ENCODE measurements at places on chromosomes 12 and 14.

GRCh38 chr12:71460850-71461609 is 21.4 kb downstream of the LGR5 start:
- H3K4me3 ChIP-seq: no peak overlapping the region
- H3K36me3 ChIP-seq: no peaks in the 10 kb centered on the region
- H3K27ac ChIP-seq: no peak overlapping the region
- no peak for DNase-seq
- no peaks in the 10 kb centered on the region for H3K27me3 ChIP-seq

DNA sequence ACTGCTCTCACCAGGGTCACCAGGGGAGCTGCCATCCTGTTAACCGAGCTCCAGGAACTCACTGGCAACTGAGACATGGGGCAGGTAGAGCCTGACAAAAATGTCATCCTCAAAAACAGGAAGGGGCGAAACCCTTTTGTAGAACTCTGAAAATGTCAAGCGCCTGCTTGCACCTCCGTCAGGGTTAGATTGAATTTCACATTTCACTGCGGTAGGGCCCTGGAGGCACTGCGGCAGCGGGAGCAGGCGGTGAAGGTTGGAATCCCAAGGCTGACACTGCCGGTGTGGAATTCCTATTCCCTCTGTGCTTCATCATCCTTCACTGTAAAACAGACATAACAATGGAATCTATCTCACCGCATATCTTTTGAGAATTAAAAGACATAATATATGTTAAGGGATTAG is 142.8 kb upstream of the TMCC3 start:
- H3K27me3 ChIP-seq: no peaks in the 10 kb centered on the region
- no peak overlapping the region for H3K27ac ChIP-seq
- H3K36me3 ChIP-seq: no peaks in the 10 kb centered on the region

DNA sequence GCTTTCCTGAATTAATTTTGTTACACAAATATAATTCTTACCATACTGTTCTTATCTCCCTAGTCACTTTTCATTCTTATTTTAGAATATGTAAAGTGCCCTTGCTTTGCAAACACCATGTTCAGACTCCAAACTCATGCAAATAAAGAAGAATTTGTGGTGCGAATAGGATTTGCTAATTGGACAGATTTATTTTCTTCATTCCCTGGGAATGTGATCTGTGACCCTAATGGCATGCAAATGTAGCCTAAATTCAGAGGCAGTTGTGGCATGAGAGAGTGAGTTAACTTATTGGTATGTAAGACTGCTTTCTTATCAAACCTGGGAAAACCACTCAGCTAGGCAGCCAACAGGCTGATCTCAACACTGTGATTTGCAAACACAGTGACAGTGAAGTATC is 10.0 kb downstream of the CAPZA3 start:
- no peaks in the 10 kb centered on the region for H3K4me1 ChIP-seq
- no peaks in the 10 kb centered on the region for H3K27me3 ChIP-seq
- no peaks in the 10 kb centered on the region for H3K36me3 ChIP-seq
- no peak overlapping the region for H3K4me3 ChIP-seq
- no peak overlapping the region for H3K27ac ChIP-seq

- H3K4me3 ChIP-seq: peak within 1 kb of the TSS; percentile 48
- no peaks in the 10 kb centered on the region for H3K4me1 ChIP-seq
- peak within 1 kb of the TSS; percentile 52 for H3K27ac ChIP-seq
- DNase-seq: peak; percentile 70
- no peaks in the 10 kb centered on the region for H3K27me3 ChIP-seq
Measured at GRCh38 chr12:51323966-51324895, at the start of gene BIN2. Gene BIN2, minus strand, starts transcription at chr12:51324174. Its CDS starts 72 bp downstream, at chr12:51324102.

GRCh38 chr12:107436836-107437235 is 248.8 kb upstream of the PWP1 start:
- no peaks in the 10 kb centered on the region for H3K36me3 ChIP-seq
- H3K4me3 ChIP-seq: no peak overlapping the region
- H3K4me1 ChIP-seq: no peaks in the 10 kb centered on the region
- no peaks in the 10 kb centered on the region for H3K27me3 ChIP-seq
- no peak for DNase-seq

GRCh38 chr12:68356060-68356695 is 24.0 kb upstream of the MDM1 start:
- no peak overlapping the region for H3K4me3 ChIP-seq
- no peaks in the 10 kb centered on the region for H3K4me1 ChIP-seq
- DNase-seq: no peak
- no peaks in the 10 kb centered on the region for H3K36me3 ChIP-seq

- H3K27me3 ChIP-seq: no peaks in the 10 kb centered on the region
- H3K4me3 ChIP-seq: no peak overlapping the region
- H3K36me3 ChIP-seq: no peaks in the 10 kb centered on the region
- DNase-seq: no peak
- H3K27ac ChIP-seq: no peak overlapping the region
Measured at GRCh38 chr14:31037709-31038221, 11.6 kb upstream of the STRN3 start.

DNA sequence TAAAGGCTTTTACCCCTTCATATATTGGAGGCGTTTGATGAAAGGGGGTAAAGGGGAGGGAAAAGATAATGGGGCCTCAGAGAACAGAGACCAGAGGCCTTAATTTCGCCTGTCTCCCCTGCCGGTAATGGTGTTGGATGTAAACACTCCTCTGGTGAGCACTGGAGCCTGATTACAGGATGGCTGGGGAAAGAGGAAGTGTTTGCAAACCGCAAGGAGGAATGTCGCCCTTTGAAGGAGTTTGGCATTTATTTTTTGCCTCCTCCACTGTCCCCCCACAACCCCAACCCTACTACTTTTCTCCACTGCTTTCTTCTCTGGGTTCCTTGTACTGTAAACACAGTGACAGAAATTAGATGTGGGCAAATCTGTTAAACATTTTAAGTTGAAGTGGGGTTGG is 211.9 kb upstream of the TBX3 start:
- H3K27me3 ChIP-seq: no peaks in the 10 kb centered on the region
- DNase-seq: no peak
- no peaks in the 10 kb centered on the region for H3K36me3 ChIP-seq
- no peaks in the 10 kb centered on the region for H3K4me1 ChIP-seq
- no peak overlapping the region for H3K4me3 ChIP-seq

DNA sequence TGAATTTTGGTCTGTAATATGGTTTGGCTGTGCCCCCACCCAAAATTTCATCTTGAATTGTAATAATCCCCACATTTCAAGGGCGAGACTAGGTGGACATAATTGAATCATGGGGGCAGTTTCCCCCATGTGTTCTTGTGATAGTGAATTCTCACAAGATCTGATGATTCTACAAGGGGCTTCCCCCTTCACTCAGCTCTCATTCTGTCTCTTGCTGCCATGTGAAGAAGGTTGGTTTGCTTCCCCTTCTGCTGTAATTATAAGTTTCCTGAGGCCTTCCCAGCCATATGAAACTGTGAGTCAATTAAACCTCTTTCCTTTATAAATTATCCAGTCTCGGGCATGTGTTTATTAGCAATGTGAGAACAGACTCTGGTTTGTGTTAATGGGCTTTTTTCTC is 5.9 kb downstream of the LRRC9 start:
- H3K27ac ChIP-seq: no peak overlapping the region
- H3K36me3 ChIP-seq: no peaks in the 10 kb centered on the region

DNA sequence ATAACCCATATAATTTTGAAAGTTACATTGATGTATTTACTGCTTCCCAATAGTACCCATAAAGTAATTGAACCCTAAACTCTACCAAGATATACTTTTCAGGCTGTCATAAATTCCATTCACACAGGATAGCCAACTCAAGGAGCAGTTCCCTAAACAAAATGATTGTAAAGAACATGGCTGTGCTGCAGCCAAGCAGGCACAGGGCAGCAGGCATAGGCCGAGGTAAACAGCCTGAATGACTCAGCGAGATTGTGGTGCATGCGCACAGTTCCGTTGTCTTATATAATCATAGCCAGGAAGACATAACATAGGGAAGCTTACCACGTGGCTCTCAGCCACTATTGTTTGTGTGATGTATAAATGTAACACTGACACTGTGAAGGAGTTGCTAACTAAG is 344.9 kb downstream of the FSCB start:
- H3K27ac ChIP-seq: no peak overlapping the region
- H3K4me3 ChIP-seq: no peak overlapping the region
- H3K36me3 ChIP-seq: no peaks in the 10 kb centered on the region
- DNase-seq: no peak
- H3K4me1 ChIP-seq: no peaks in the 10 kb centered on the region
- no peaks in the 10 kb centered on the region for H3K27me3 ChIP-seq

DNA sequence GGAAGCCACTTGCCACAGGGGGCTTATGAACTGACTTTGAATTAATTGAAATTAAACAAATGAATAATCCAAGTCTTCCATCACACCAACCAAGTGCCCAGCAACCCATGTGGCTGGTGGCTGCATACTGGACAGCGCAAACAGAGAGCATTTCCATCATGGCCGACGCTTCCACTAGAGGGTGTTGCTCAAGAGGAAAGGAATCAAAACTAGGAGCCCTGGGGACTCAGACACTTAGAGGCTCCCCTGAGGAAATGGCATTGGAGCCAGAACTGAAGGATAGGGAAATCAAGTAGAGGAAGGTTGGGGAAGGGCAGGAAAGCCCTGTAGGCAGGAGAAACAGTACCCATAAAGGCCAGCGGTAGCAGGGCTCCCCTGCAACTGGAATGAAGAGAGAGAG is 50.6 kb upstream of the NUAK1 start:
- no peaks in the 10 kb centered on the region for H3K36me3 ChIP-seq
- no peak for DNase-seq
- H3K27me3 ChIP-seq: no peaks in the 10 kb centered on the region
- no peak overlapping the region for H3K4me3 ChIP-seq
- no peak overlapping the region for H3K27ac ChIP-seq
- no peaks in the 10 kb centered on the region for H3K4me1 ChIP-seq

- no peaks in the 10 kb centered on the region for H3K36me3 ChIP-seq
- DNase-seq: no peak
- H3K4me3 ChIP-seq: no peak overlapping the region
- H3K27ac ChIP-seq: no peak overlapping the region
- H3K4me1 ChIP-seq: peaks cover 5% of the 10 kb centered on the region
- no peaks in the 10 kb centered on the region for H3K27me3 ChIP-seq
Measured at GRCh38 chr12:14373217-14373616, 7.7 kb downstream of the ATF7IP start.

DNA sequence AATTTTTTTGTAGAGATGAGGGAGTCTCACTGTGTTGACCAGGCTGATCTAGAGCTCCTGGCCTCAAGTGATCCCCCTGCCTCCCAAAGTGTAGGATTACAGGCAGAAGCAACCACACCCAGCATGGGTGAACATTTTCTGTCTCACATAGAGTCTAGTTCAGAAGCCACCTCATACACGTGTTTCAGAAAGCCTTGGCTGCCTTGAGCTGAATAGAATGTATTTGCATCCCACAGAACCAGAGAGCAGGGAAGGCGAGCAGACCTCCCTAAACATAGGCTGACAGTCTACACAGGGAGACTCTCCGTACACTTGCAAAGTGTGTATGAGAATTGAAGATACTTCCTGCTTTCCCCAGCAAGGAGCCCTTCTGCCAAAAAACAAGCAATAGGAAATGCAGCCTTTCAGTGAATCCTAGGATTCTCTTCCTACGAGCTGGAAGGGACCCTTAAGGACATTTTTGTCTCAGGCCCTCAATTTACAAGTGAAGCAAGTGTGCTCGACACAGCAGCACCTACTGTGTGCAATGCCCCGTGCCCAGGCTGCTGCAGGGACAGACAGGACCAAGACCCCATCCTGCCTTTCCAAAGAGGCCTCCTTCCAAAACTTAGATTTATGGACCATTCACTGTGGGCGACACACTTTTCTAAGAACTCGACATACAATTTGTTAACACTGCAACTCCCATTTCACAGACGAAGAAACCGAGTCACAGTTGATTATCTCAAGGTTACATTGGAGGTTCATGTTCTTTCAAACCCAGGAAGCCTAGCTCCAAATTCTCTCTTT is 11.2 kb downstream of the NUAK1 start:
- no peak overlapping the region for H3K4me3 ChIP-seq
- H3K27ac ChIP-seq: peak overlapping the region; percentile 75
- H3K4me1 ChIP-seq: peaks cover 6% of the 10 kb centered on the region
- no peak for DNase-seq
- H3K27me3 ChIP-seq: no peaks in the 10 kb centered on the region
